ENCODE measurements at places on chromosomes 4 and X. TPM values are rescaled to one million over a fixed set of nuclear protein-coding genes. Genes with fewer than 3 reads are reported as not detected.

- DNase-seq = no peak
Observed at GRCh38 chr4:144647590-144647989, 1.6 kb downstream of the HHIP start.

DNA sequence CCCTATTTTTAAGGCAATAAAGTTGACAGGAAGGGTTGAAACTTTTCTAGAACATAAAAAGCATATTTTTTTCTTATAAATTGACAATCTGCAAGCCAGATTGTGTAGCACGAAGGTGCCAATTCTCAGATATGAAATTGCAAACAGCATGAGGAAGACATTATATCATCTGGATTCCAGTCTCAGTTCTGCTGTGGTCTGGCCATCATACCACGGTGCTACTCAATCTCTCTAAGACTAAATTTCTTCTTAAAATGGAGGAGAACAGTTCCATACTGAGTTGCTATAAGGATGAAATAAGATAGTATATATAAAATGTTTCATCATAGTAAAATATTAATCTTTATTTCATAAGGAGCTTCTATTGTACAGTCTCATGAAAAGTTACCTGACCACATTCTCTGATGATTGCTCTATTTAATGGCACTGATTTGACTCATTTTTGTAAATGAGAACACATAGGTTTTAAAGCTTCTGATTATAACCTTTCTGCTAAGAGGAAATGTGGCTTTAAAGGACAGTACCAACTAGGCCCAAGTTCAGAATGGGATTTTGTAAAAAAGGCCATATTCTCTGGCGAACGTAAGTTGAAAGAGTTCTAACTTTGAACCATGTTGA lies 127.9 kb downstream of the SHROOM3 start:
- no peak for DNase-seq

Gene GUCY1B1
- polyA plus RNA-seq = 47.2 TPM

- DNase-seq = no peak
Observed at GRCh38 chrX:40310016-40310415, 212.3 kb upstream of the BCOR start.

DNA sequence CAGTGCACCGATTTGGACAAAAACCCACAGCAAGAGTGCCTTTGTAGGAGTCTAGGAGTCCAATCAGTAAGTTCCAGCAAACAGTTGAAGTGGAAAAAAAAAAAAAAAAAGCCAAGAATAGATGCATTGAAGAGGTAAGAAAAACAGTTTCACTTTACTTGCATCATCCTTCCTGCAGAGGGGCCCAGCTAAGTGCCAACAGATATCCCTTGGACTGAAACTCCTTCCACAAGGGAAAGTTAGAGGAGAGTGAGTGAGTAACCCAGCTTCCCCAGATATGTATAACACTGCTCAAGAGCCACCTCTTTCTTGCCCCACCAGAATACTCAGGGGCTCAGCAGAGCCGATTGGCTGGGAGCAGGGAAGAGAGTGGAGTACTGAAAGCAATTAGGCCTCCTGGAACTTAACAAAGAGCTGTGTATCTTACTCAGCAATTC lies 617.7 kb upstream of the SMIM31 start:
- DNase-seq = no peak

DNA sequence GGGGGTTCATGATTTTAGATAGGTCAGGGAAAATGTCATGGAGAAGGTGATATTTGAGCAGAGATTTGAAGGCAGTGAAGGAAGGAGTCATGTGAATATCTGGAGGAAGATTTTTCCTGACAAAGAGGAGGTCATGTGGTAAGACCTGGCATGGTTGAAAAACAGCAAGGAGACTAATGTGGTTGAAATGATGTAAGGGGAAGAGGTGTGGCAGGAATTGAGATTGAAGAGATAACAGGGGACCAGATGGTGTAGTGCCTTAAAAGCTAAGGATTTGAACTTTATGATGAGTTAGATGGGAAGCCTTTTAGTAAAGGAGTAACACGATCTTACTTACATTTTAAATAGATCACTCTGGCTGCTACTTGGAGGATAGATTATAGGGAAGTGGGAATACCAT lies 210.9 kb downstream of the RTL9 start:
- DNase-seq = no peak

DNA sequence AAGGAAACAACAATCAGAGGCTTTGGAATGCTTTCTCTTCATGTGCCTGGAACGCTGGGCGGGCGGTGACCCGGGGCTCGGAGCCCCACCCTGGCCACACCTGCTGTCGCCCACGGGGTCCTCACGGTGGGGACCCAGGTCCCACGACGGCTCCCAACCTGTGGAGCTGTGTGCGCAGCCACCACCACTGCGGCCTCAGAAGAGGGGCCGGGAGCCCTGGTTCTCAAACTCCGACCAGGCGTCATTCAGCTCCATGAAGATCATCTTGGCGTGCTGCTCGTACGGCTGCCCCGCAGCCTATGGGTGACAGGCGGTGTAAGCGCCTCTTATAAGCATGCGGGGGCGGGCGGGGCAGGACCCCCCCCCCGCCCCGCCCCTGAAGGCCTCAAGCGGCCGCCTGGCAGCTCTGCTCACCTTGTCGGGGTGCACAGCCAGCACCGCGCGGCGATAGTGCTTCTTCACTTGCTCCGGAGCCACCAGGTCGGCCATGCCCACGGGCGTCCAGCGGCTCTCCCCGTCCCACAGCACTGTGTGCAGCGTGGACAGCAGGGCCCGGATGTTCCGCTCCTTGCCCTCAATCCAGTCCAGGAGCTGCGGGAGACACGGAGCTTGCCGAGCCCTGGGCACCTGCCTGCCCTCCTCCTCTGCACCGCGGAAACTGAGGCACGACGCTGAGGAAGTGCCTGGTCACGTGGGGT lies 23.7 kb upstream of the CPLX1 start:
- no peak for DNase-seq

- DNase-seq = no peak
Observed at GRCh38 chr4:18735740-18736268, 714.2 kb upstream of the LCORL start.

- DNase-seq = no peak
Observed at GRCh38 chrX:66200050-66200664, 36.1 kb downstream of the HEPH start.

- no peak for DNase-seq
Observed at GRCh38 chrX:108250654-108251579, 159.3 kb downstream of the ATG4A start.

GRCh38 chr4:139146926-139147629 lies 29.9 kb downstream of the ELF2 start:
- DNase-seq = no peak

Gene HSFX4
- not detected for polyA plus RNA-seq

GRCh38 chr4:40143926-40144508 lies 52.8 kb upstream of the RHOH start:
- DNase-seq = no peak

Gene TLR1
- 3.7 TPM for polyA plus RNA-seq

- no peak for DNase-seq
Observed at GRCh38 chr4:21768349-21769310, 179.9 kb downstream of the KCNIP4 start.

DNA sequence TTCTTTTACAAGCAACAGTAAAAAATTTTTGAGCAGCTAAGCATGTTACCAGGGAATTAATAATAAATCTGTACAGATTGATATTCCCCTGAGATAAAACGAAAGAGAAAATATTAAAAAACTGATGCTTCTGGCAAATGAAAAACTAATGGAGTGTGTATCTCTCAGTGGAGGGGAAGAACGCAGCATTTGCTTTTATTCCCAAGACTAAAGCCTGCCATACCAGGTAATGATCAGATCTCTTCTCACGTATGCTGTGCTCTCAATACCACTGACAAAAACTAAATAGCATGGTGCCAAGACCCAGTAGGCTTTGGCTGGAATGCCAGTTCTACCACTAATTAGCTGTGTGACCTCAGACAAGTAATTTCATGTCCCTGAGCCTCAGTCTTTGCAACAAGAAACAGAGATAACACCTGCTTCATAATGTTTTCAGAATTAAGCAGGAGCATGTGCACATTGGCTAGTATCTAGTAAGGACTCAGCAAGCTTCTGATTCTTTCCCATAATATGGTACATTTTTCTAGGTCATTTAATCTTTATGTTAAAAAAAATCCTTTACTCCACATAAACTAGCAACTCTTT lies 179.6 kb downstream of the CENPC start:
- no peak for DNase-seq

Gene MAGEA11
- not detected for polyA plus RNA-seq

DNA sequence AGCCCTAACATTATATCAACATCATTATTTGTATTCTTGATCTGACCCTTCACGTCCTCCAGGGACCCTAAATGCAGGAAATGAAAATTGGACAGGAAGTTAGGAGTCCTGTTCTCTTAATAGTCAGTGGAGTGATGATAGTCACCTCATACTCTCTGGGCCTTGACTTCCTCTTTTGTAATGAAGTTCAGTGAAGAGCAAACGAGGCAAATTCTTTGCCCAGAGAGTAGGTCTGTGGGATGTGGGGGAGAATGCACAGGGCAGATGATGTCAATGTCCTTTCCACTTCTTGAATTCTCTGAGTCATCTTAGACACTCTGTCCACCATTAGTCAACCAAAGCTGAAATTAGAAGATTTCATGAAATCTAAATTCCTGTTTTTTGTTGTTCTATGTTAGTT lies 17.1 kb upstream of the GPRIN3 start:
- no peak for DNase-seq

- DNase-seq = peak; percentile 24
Observed at GRCh38 chr4:156197216-156197615, 243.6 kb upstream of the CTSO start.

Gene CHRNA9
- polyA plus RNA-seq = 0.17 TPM

Gene TRIM2
- 214 TPM for polyA plus RNA-seq

DNA sequence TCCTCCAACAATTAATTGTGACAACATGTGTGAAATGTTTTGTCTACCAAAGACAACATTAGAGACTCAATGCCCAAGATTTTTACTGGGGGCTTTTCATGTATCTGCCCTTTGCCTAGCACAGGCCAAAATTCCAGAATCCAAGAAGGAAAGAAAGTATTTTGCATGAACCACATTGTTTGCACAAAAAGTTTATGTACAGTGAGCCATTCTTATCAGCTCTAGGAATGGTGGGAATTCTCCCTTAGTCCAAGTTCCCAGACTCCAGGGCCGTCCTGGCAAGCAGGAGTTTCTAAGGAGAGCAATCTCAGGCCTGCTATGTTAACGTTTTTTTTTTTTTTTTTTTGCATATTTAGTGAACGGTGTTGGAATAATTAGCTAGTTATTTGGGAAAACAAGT lies 21.6 kb downstream of the GPRASP1 start:
- no peak for DNase-seq

- DNase-seq = no peak
Observed at GRCh38 chr4:86060341-86060740, 299.5 kb downstream of the MAPK10 start.

Gene GAB3
- polyA plus RNA-seq = 3.0 TPM

GRCh38 chr4:136898590-136899248 lies 633.6 kb downstream of the PCDH18 start:
- no peak for DNase-seq

Gene FAAH2
- polyA plus RNA-seq = 4.7 TPM

DNA sequence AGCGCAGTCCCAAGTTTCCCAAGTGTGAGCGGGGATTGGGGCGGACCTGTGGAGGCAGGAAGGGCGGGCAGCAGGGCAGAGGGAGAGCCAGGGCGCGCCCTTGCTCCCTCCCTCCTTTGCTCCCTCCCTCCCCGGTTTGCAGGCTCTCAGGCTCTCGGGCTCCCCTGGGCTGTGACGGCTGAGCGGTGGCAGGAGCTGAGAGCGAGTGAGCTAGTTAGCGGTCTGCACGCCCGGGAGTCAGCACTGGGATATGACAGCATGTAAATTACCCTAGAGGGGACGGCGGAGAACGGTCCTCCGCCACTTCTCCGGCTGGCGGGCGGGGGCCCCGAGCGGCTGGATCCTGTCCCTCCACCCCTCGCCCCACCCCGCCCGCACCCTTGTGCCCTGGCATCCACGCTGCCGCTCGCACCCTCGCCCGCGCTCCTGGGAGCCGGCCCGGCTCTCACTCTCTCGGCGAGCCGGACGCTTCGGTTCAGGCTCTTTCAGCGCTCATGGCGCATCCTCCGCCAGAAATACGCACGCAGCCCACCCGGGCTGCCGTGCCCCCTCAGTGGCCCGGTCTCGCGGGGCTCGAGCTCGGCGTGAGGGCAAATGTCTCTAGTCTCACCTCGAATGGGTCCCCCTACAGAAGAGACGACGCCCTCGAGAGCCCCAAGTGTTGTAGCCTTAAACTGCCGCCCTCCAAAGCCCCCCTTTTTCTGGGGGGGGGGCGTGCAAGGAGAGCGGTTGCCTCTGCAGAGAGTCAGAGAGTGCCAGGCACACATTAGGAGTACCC lies at the start of gene TSC22D3:
TSS of gene TSC22D3 (minus strand) at position 54 of the 778 bp plus-strand sequence. CDS start 368 bp downstream, outside the sequence.
- DNase-seq = no peak

GRCh38 chr4:73661646-73662119 lies 41.4 kb upstream of the RASSF6 start:
- no peak for DNase-seq

Gene FREM3
- 2.8 TPM for polyA plus RNA-seq

- no peak for DNase-seq
Observed at GRCh38 chr4:56156141-56156540, 207.4 kb downstream of the CEP135 start.

- DNase-seq = peak; percentile 41
Observed at GRCh38 chr4:128565565-128566186, 243.8 kb upstream of the JADE1 start.

Gene EPGN
- 2.9 TPM for polyA plus RNA-seq

Gene PRRG3
- 10.3 TPM for polyA plus RNA-seq

DNA sequence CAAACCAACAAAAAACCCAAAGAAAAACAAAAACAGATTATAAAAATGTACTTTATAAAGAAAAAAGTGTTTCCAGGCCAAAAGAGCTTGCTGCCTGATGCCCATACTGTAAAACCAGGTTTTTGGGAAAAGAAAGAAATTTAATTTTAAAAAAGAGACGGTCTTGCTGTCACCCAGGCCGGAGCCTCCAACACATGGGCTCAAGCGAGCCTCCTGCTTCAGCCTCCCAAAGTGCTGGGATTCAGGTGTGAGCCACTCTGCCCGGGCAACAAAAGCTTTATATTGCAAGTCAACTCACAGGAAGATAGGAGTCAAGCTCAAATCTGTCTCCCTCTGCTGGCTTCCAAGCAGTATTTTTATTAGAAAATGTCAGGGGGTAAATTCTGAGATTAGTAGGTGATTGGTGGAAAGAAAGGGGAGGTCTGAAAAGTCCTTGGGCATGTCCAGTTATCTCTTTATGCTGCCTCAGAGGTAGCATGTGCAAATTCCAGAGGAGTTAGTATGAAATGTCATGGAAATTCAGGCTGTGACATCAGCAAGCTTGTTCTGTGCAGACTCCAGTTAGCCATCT lies 39.4 kb downstream of the MGST2 start:
- DNase-seq = no peak

DNA sequence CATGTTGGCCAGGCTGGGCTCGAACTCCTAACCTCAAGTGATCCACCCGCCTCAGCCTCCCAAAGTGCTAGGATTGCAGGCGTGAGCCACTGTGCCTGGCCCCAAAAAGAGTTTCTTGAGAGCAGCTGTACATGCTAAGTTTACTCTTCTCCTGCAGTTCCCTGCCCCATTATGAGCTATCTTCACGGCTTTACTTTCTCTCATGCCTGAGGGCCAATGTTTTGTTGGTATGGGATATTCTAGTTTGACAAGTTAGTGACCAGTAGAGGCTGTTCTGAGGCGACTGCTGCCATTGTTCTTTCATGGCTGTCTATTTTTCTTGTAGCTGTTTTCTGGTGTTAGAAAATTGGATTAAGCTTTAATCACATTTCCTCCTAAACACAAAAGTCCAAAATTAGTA lies 78.0 kb upstream of the STX18 start:
- no peak for DNase-seq

- no peak for DNase-seq
Observed at GRCh38 chrX:56057325-56057724, 174.8 kb upstream of the KLF8 start.

Gene CXCL10
- not detected for polyA plus RNA-seq

All from spinal cord (tissue), 10 donors.